Ascending aorta (tissue), 2 donors: ENCODE measurements at places on chromosomes 7 and 10. TPM values are rescaled to one million over a fixed set of nuclear protein-coding genes. Genes with fewer than 3 reads are reported as not detected.

Gene SDK1
- total RNA-seq: 13.3 TPM

Gene PTF1A
- not detected for total RNA-seq

Gene THSD7A
- 10.1 TPM for total RNA-seq

Gene LRRN3
- 1.7 TPM for total RNA-seq

Gene LRRC4
- 0.43 TPM for total RNA-seq

Gene SH2B2
- total RNA-seq: 4.2 TPM

Gene ATP5MK
- total RNA-seq: 481 TPM

Gene ZNF503
- 28.8 TPM for total RNA-seq

Gene GLI3
- total RNA-seq: 2.2 TPM

Gene CADPS2
- 31.8 TPM for total RNA-seq
